ENCODE measurements at places on chromosomes 4 and X.
A peak's percentile ranks its signal among the peaks of the same experiment; 100 is the strongest.

GRCh38 chr4:63430105-63430504 is 979.1 kb downstream of the TECRL start:
- DNase-seq: no peak

DNA sequence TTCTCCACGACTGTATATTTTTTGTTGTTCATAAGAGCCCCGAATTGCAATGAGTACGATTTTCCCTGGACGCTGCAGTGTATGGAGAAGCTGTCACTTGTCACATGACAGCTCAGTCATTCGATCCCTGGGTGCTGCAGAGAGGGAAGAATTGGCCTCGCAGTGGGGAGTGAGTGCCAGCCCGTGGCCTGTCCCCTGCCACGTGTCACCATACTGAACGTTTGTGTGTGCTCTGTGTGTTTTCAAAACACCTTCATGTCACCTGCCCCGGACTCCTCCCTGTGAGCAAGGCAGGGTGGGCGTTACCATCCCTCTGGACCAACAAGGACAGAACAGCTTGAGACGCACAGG is 77.9 kb downstream of the TBL1X start:
- DNase-seq: no peak

DNA sequence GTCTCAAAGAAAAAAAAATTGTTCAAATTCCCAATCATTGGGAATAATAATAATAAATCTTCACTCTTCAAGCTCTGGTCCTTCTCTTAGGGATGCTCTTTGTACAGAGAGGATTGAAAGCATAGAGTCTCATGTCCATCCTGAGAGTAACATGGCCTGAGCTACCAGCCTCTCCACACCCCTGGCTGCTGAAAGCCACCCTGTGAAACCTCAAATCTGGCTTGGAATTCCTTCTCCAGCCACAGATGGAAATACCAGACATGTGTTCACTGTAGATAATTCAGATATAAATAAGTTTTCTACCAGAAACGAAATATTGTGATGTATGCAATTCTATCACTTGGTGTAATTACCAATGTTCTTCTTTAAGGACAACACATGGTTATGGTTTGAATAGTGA is 140.6 kb downstream of the ARSF start:
- no peak for DNase-seq

GRCh38 chrX:139204898-139205667 is 325.5 kb upstream of the F9 start:
- DNase-seq: no peak

DNA sequence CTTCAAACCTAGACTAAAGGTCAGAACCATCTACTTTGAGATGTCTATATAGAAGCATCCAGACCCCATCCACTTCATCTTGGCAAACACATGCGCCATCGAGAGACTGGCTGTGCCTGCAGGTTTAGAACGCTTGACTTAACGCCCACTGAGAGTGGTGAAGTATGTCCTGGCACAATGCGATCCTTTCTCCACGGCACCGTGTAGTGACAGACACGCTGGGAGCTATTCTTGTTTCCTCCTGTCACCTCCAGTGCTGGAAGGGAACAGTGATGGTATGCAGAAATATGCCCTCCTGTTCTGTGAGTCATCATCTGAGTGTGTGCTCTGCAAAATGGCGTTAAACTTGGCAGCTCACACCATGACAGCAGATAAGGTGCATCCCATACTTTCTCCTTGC is 330.2 kb downstream of the NLGN4X start:
- no peak for DNase-seq

- DNase-seq: no peak
These were observed 12.8 kb downstream of the AFF1 start for GRCh38 chr4:86947501-86948120.

DNA sequence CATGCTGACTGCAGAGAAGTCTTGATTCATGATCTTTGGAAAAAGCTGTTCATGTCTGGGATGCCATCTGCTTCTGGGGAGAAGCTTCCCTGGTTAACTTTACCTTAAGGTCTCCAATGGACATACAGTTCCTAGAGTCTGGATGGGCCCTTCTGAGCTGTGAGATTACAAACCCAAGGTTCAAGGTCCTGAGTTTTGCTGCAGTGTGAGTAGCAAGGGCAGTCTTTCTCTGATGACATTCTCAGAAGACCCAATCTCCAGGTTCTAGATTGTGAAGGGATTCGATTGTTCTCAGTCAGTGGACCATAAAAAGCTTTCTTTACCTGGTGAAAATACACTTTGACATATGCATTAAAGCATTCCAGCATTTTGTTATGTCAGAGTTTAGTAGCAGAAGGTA is 179.2 kb downstream of the AASDH start:
- DNase-seq: no peak

GRCh38 chrX:15242899-15243555 is 26.9 kb downstream of the ASB9 start:
- DNase-seq: peak; percentile 48

DNA sequence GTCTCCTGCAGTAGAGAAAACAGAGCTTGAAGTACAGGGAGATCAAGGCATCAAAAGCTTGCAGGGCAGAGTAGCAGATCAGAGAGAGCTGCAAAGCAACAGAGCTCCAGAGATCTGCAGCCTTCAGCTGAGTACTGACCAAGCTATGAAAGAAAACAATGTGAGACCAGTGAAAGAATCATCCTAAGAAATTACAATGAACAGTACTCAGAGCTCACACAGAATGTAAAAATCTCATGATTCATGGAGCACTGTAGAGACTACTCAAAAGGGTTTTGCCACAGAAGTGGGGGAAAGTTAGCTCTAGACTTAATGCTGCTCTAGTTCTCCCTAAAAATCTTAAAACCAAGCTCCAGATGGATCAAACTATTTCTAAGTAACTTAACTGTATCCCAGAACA is 80.0 kb upstream of the MAB21L2 start:
- DNase-seq: no peak

DNA sequence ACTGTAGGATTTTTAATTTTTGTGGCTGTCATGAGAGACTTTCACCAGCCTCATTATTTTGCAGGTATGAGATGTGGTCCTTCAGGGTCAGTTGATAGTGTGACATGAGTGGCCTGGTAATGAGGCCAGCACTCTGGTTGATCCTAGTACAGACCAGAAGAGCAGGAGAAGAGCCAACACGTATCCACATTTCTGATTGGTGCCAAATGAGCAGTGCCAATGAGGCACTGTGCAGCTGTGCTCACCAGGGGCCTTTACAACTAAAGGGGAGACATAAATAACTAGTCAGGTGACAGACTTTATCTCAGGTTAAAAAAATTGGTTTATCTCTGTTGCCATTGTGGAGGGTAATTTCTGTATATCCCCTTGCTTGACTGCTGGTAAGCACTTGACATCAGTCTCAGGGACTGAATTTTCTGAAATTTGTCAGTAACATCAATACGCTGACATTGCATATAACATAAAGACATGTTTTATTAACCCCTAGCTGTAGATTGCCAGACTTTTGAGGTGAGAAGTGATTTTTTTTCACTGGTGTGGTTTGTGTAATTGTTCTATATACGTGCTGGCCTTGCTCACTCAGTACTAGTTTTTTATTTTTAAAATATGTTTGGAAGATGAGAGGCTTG is 101.2 kb downstream of the AFF1 start:
- no peak for DNase-seq

DNA sequence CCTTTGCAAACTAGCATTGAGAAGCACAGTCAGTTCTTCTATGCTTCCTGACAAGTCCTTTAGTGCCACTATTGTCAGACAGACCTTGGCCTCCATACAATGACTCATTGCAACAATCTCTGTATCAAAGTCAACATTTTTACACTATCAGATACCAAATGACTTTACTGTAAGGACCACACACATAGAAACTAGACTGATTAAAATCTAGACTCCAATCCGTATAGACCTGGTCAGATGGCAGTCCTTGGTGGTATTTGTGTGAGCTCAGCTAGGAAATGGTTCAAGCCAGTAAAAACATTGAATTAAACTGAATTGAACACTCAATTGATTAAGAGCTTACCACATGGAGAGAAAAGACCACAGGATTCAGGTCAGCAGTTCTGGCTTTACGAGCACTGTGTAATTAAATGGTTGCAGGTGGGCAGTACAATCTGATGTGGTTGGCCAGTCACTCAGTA is 549.8 kb upstream of the LCORL start:
- no peak for DNase-seq

GRCh38 chr4:83009529-83009928 is 1.1 kb downstream of the LIN54 start:
- no peak for DNase-seq

- DNase-seq: no peak
These were observed 120.6 kb upstream of the EDNRA start for GRCh38 chr4:147360301-147360700.

DNA sequence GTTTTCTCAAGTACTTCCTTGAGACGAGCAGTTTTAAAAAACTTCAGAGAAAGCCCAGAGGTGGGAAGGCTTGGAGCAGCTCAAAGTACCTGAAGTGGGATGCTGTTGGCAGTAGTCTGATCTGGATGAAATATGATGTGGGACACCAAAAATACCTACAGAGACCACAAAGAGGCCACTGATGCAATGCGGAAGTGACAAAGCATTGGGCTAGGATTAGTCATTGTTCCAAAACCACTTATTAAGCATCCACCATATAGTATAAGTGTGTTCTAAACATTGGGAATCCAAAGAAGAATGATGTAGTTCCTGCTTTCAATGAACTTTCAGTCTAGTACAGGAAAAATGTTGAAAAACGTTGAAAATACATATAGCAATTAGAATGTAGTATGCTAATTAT is 386.1 kb upstream of the CNKSR2 start:
- no peak for DNase-seq

DNA sequence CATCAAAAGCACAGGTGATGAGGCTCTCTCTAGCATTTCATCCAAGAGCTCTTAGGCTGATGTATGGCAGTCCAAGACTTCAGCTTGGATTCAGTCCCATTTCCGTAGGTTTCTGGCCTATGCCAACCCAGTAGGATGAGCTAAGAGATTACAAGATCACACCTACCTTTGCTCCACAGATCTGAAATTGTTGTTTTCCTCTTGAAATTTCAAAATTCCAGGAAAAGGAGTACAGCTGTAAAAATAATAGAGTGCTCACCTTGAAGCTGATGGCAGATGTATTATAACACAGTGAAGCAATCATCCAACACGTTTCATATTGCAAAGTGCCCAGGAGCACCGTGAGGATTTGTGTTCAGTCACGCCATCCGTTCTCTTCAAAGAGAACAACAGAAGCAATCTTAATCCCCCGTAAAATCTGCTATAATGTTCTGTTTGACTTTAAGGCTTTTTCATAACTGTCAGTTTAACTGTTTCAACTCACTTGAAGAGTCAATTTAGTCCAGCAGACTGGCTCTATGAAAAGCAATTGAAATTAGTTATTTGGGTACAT is 137.5 kb downstream of the CPE start:
- no peak for DNase-seq

GRCh38 chr4:149466446-149466845 is 349.2 kb downstream of the IQCM start:
- DNase-seq: no peak

DNA sequence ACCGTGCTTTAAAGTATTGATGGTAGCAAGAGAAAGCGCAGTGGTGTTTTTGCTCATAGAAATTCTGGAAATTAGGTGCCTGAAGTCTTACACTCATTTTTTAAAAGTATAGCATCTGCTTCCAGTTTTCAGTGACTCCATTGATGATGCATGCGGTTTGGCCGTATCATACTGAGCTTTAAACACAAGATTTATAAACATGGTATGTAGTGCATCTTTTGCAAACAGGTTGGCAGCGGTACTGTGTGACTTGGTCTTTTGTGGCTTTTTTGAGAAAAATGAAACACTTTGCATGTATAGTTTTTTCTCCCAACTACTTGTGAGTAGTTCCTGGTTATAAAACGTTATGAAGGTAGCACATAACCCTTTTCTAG is 2.0 kb downstream of the DDX3X start:
- peak; percentile 50 for DNase-seq

DNA sequence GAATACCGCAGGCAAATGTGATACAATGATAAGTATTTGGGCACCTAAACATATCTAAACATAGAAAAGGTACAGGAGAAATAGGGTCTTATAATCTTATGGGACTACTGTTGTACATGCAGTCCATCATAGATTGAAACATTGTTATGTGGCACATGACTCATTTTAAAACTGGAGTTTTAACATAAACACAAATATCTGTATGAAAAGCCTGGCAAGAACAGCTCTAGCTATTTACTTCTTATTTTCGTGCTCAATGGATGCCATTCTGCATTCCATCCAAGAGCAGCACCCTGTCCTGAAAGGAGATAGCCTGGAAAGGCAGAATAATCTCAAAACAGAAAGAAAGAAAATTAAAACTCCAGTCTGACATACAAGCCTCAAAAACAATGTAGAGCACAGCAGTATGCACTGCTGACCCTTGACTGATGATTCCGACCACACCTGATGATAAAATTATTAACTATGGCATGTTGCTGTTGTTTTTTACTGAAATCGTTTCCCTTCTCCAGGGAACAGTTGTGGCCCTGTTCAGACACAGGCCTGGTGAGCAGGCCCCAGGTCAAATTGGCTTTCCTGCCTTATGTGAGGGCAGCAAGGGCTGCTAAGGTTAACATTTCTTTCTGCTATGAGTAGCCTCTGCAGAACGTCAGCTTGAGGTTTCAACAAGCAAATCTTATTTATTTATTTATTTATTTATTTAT is 152.7 kb downstream of the APBB2 start:
- no peak for DNase-seq

DNA sequence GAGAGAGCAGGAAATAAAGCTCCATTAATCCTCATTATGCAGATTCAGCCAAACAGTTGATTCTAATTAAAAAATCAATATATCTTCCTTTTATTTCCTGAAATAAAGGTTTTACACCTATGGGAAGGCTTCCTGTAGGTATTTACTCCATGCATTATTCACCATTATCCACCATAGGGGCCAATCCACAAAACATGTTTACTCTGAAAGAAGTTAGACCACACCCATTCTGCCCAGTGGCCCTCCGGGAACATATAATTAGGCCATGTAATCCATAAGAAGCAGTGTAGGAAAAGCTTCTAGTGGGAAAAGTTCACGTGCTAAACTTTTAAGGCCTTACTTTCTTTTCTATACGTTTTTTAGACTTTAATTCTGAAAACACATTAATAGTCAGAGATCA is 57.7 kb downstream of the SAT1 start:
- no peak for DNase-seq

- no peak for DNase-seq
These were observed 2.9 kb downstream of the WDR13 start for GRCh38 chrX:48600226-48600625.

- DNase-seq: no peak
These were observed 281.3 kb downstream of the PPP3CA start for GRCh38 chr4:101065935-101066485.

GRCh38 chrX:30111431-30111830 is 103.9 kb upstream of the MAGEB2 start:
- no peak for DNase-seq

DNA sequence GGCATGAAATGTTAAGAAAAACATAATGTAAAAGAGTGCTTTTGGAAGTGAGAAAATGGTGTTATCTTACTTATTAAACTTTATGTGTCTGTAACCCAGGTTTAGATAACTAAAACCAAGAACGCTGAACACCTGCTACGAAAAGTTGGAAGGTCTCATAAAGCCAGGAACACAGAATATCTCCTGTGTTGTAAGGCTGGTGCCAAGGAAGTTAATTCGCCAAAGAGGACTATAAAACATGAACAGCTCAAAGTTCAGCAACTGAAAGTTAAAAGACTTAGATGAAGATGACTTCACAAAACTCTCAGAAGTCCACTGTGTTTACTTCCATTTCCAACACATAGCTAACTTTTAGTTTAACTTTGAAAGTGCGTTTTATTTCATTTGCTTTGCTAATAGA is 54.3 kb downstream of the GPRIN3 start:
- DNase-seq: no peak

- DNase-seq: no peak
These were observed 371.5 kb upstream of the SLIT2 start for GRCh38 chr4:19880206-19880605.

GRCh38 chr4:19803406-19803805 is 448.3 kb upstream of the SLIT2 start:
- no peak for DNase-seq
